ENCODE measurements at places on chromosomes 16 and 17.

- DNase-seq, result no peak
Observed at GRCh38 chr16:81536648-81537047, 92.0 kb downstream of the CMIP start.

DNA sequence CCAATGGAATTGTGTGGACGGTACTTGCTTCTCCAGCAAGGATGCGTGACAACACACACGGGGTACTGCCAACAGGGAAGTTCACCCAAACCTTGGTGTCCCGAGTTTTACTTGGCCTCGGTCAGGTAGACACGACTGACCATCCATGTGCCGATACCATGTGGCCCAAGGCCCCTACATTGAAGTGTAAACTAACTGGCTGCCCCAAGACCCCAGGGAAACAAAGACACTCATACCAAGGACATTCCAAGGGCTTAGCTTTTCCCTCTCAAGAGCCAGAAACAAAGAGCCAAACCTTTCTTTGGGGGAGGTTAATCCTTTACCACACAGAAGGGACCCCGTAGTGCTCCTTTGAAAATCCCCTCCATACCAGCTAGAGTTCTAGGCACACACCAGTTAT lies 215.9 kb upstream of the TNRC6C start:
- no peak for DNase-seq

- DNase-seq, result no peak
Observed at GRCh38 chr16:88755745-88756443, 29.1 kb downstream of the PIEZO1 start.

- DNase-seq, result no peak
Observed at GRCh38 chr16:51938861-51939260, 608.1 kb downstream of the TOX3 start.

GRCh38 chr17:13616031-13616430 lies 14.3 kb upstream of the HS3ST3A1 start:
- no peak for DNase-seq

DNA sequence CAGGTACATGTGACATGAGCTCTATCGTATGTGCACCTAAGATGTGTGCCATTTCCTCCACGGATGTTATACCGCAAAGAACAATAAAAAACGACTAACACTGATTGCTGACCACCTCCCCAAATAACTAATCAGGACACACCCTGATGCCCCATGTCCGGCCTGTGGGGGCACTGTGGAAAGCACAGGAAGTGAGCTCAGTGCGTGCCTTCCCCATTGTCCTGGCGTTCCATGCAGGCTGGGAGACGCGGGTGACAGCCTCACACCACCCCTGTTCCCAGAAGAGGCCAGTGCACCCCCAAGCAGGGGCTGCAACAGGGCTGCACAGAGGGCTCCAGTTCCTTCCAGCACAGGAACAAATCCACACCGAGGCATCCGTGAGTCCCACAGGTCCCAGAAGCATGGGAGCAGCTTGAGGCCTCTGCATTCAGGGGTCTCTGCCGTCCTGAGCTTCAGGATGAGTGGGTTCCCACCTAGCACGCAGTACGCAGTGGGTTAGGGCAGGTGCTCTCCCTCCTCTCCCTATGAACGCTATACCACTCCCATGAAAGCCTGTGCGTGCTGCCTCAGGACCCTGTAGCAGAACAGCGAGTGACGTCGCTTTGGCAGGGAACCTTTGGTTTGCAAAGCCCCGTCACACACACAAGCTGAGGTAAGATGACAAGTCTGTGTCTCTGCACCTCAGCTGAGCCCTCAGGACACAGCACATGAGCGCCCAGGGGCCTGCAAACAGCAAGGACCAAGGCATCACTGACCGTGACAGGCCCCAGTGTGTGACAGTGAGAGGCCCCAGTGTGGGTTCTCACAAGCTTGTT lies 117.7 kb downstream of the ZNF778 start:
- no peak for DNase-seq

DNA sequence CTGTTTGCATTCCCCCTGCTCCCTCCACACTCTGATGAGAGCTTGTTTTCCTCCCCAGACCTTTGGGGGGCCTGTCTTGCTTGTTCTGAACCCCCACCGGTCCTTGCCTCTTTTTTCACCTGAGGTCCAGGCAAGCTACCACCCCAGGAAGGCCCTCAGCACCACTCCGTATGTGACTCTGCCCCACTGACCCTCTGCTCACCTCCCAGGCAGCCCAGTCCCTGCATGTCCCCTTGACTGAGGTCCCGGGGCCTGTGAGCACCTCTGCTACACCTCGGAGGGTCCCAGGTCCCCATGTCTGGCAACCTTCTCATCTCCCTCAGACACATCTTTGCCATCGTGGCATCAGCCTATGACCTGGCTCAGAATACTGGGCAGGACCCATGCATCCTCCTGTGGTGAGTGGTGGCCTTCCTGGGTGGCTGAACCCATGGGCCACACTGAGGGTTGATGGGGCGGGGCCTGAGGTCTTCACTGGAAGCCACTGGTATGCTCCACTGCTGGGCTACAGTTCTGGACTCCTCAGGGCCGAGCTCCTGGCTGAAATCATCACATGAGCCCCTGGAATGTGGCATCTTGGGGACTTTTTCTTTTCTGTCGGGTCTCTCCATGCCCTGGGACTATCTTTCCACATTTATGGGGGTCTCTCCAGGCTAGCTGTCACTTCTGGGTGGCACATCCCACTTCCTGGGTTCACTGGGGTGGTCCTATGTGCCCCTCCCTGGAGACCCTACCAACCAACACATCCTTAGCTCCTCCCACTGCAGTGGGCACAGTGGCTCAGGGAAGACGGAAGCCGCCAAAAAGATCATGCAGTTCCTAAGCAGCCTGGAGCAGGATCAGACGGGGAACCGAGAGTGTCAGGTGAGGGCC lies 3.5 kb downstream of the MYO15B start:
- no peak for DNase-seq

DNA sequence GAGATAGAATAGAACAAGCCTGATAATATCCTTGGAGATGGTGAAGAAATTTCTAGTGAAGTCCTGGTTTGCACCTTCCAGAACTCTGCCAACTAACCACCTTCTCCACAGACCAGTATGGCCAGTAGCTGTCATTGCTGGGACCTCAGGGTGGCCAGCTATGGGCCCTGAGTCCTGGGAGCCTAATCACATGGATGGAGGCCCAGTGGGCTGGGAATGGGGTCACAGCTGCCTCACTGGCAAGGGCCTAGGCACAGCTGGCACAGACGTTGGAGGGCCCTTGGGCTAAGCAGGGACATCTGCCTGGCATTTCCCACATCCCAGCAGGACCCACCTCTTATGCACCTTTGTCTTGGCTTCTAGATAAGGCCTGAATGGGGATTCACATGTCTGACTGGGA lies 7.6 kb upstream of the WNT3 start:
- no peak for DNase-seq

DNA sequence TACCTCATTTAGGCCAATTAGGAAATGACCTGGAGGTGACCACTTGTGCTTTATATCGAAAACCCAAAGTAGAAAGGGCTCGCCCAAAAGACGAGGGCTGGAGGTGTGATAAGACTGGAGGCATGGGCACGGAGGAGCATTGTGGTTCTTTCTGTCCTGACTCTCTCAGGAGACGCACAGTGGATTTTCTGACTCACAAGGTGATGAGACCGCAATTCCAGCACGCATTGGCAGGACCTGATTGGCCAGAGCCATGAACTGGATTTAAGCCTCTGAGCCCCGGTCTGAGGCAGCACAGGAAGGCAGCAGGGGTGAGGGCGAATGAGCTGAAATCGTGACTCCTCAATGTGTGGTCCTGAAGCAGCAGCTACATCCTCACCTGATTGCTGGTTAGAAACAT lies 559.1 kb upstream of the SALL1 start:
- DNase-seq, result no peak

- DNase-seq, result no peak
Observed at GRCh38 chr17:76198702-76199101, 41.6 kb downstream of the RNF157 start.

DNA sequence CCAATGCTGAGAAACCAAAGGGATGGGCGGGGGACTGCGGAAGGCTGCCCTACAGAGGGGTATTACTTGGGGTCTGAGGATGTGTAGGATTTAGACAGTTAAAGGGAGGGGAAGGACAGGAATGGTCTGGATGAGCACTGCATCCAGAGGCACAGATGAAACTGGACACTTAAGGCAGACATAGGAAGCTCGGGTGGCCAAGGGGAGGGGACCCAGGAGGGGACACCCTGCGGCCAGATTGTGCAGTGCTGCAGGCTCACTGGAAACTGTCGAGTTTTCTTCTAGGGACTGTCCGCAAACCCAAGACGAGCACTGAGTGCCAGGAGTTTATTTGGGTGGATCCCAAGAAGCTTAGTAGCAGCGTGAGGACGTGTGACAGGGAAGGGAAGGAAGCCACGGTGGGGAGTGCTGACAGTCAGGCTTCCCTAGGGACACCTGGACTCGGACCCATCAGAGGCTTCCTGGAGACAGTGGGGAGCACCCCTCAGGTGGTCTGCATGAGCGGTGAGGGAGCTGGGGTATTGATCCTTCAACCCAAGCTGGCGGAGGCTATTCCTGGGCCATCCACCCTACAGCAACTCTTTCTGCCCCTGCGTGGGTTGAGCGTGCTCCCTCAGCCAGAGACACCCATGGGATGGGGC lies 278.7 kb downstream of the FOXL1 start:
- no peak for DNase-seq

DNA sequence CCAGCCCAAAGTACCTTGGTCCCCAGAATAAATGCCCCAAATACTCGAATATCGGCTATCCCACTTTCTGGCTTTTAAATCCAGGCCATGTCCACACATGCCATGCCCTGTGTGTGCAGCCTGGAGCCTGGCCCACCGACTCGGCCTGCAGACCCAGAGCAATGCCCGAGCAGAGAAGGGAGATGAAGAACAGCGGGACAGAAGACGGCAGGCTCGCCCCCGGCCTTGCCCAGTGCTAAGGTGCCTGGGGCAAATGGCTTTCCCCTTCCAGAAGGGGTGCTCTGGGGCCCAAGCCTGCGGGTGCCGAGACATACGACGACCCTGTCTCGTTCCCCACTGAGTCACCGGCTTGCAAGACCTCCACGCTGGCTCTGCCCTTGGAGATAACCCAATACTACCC lies 8.0 kb downstream of the CLUH start:
- no peak for DNase-seq

DNA sequence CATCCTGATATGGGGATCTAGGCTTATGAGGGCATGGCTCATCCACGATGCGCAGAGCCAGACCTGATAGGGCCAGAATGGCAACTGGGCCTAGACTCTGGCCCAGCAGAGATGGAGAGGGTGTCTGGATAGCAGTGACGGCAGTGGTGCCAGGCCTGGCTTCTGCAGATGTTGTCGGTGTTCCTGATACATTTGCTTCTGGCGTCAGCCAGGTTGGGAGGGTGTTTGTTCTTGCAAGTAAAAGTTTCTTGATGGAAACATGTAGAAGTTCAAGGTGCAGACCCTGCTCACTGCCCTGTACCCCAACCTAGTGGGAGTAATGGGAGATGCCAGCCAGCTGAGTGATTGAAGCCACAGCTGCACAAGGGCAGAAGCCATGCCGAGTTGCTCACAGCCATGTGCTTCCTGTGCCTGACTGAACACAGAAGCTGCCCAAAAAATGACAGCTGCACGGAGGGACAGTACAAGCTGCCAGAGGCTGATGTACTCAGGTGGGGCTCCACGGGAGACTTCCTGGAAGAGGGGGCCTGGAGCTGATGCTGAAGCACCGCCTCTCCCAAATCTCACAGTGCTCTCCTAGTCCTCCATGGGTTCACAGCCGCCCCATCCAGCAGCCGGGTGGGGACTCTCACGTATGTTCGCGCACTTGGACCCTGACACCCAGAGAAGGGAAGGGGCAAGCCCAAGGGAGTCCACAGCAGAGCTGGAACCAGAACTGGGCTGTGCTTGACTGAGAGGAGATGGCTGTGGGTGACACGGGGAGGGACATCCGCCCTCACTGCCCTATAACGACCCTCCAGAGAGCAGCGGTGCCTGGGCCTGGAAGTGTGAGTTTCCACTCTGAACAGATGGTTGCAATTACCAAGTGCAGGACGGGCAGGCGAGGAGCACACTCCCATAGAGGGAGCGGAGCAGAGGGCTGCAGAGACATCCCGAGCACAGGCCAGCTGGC lies 78.7 kb downstream of the N4BP1 start:
- no peak for DNase-seq

- DNase-seq, result no peak
Observed at GRCh38 chr17:74271281-74271680, 2.8 kb upstream of the DNAI2 start.

DNA sequence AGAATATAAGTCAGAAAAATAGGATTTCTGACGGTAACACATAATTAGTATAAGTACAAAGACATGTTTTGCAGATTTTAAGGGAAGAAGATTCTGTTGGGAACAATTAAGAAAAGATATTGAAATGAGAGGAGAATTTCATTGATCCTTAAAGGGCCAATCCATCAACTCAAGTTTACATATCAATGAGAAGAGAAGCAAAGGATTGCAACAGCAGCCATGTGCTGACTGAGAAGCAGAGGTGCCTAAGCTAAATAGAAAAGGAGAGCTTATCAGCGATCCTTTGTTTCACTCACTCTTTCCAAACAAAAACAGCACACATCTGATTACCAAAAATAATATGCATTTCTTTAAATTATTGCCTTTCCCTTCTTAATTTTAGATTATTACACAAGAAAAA lies 94.6 kb downstream of the ITFG1 start:
- no peak for DNase-seq

GRCh38 chr17:19264681-19265080 lies 27.5 kb downstream of the EPN2 start:
- no peak for DNase-seq

DNA sequence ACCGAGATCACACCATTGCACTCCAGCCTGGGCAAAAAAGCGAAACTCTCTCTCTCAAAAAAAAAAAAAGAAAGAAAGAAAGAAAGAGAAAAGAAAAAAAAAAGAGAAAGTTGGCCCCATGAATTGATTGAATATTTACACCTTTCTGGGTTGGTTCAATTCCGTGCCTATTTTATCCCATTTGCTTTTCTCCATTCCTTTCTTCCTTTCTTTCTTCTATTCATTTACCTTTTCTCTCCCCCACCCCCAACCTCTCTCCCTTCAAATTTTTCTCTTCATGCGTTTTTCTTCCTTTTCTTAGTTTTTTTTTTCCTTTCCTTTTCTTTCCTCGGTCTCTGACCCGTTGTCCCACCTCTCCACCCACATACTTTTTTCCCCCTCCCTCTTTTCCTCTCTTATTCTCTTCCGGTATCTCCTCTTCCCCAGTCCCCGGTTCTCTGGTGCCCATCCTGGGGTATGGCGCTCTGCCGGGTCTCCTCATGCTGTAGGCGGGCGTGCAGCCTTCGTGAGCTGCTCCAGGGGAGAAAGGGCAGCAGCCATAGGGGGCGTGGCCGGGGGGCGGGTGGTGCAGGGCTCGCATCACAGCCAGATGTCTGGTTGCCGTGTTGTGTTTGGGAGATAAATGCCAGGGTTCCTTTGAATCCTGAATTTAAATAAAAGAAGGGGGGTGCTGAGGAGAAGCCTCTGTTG lies 5.3 kb upstream of the COL1A1 start:
- DNase-seq, result no peak

- no peak for DNase-seq
Observed at GRCh38 chr17:68613739-68614298, 12.7 kb upstream of the FAM20A start.

- DNase-seq, result no peak
Observed at GRCh38 chr16:89103156-89103555, 9.5 kb downstream of the ACSF3 start.

All from stimulated activated CD8-positive, alpha-beta memory T cell treated with anti-CD3 and anti-CD28 coated beads, Interleukin-7, amount 100 ng/mL, for 4 hours (primary cell).